Esophagus squamous epithelium (tissue), 5 donors: ENCODE measurements at places on chromosomes 3 and 15. TPM values are rescaled to one million over a fixed set of nuclear protein-coding genes. Genes with fewer than 3 reads are reported as not detected.

CCDC54 gene
- not detected for total RNA-seq

VIPR1 gene
- total RNA-seq, result 3.6 TPM

C3orf20 gene
- total RNA-seq, result not detected

SLC9A9 gene
- total RNA-seq, result 19.0 TPM

CPLX3 gene
- not detected for total RNA-seq

RLBP1 gene
- total RNA-seq, result not detected

TJP1 gene
- total RNA-seq, result 142 TPM

CCR8 gene
- total RNA-seq, result 0.22 TPM

CPNE9 gene
- not detected for total RNA-seq

STAC gene
- 0.79 TPM for total RNA-seq

SLCO2A1 gene
- 3.3 TPM for total RNA-seq

SH3GL3 gene
- 2.7 TPM for total RNA-seq

GOLGA8J gene
- not detected for total RNA-seq

GABRR3 gene
- total RNA-seq, result not detected

GPR160 gene
- total RNA-seq, result 1.5 TPM

NR2F2 gene
- 6.3 TPM for total RNA-seq

TRH gene
- not detected for total RNA-seq

TNFAIP8L3 gene
- total RNA-seq, result 13.1 TPM

PLOD2 gene
- 20.8 TPM for total RNA-seq

NAA80 gene
- total RNA-seq, result 16.2 TPM

EDEM1 gene
- total RNA-seq, result 25.0 TPM

ST8SIA2 gene
- not detected for total RNA-seq

ARRDC4 gene
- 24.6 TPM for total RNA-seq

PIF1 gene
- total RNA-seq, result 17.5 TPM

DZIP3 gene
- total RNA-seq, result 0.83 TPM

CBLB gene
- total RNA-seq, result 29.4 TPM

ZPLD1 gene
- not detected for total RNA-seq

ZBED2 gene
- total RNA-seq, result 5.8 TPM

PYDC2 gene
- not detected for total RNA-seq
